Stimulated activated CD4-positive, alpha-beta T cell treated with anti-CD3 and anti-CD28 coated beads, Interleukin-15, amount 100 ng/mL, for 1 hour (primary cell): ENCODE measurements at places on chromosomes 4 and X.

GRCh38 chr4:147794787-147795413 lies 63.0 kb downstream of the ARHGAP10 start:
- DNase-seq = no peak

DNA sequence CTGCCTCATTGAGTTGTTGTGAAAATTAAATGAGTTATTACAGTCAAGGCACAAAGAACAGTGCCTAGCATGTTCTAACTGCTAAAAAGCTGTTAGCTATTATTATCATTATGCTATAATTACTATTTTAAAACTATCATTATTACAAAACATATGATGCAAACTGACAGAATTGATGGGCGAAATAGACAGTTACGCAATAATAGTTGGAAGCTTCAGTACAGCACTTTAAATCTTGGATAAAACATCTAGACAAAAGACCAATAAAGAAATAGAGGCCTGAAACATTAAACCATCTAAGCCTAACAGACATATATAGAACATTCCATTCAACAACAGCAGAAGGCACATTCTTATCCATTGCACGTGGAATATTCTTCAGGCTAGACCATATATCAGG lies 73.0 kb downstream of the TAB3 start:
- no peak for DNase-seq

- DNase-seq = no peak
Measured at GRCh38 chr4:15396157-15396800, 31.6 kb upstream of the C1QTNF7 start.

GRCh38 chrX:137858106-137858505 lies 292.2 kb downstream of the ZIC3 start:
- no peak for DNase-seq

DNA sequence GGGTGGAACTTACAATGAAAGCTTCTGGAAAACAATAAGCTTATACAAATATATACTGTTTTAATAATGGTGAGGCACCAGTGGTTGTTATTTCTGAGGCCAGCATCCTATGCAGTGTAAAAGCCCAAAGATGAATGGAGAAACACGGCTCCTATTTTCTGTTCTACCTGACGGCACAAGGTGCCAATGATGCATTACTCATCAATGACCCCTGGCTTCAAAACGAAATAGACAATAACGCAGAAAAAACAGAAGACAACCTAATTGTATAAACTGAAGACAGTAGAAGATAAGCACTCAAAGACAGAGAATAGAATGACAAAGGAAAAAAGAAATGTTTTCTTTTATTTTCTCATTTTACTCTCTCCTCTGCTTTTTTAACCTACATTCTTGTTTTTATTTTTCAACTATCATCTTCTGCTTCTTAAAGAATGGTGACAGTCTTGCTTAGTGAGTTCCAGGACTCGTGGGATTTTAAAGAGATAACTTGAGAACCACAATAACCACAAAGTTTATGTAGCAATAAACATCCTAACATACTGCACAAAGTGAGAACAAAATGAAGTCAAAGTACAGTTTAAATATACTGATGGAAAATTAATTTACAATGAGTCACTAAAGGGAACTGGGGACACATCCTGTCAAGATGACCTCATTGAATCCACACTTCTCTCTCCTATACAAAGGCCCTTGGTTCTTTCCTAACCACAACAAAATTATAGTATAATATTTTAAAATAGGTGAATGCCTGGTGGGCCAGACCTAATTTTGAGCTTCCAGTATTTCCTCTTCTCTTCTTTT lies 169.8 kb downstream of the BTC start:
- DNase-seq = no peak

- DNase-seq = no peak
Measured at GRCh38 chr4:123415576-123415975, 19.0 kb downstream of the SPRY1 start.

DNA sequence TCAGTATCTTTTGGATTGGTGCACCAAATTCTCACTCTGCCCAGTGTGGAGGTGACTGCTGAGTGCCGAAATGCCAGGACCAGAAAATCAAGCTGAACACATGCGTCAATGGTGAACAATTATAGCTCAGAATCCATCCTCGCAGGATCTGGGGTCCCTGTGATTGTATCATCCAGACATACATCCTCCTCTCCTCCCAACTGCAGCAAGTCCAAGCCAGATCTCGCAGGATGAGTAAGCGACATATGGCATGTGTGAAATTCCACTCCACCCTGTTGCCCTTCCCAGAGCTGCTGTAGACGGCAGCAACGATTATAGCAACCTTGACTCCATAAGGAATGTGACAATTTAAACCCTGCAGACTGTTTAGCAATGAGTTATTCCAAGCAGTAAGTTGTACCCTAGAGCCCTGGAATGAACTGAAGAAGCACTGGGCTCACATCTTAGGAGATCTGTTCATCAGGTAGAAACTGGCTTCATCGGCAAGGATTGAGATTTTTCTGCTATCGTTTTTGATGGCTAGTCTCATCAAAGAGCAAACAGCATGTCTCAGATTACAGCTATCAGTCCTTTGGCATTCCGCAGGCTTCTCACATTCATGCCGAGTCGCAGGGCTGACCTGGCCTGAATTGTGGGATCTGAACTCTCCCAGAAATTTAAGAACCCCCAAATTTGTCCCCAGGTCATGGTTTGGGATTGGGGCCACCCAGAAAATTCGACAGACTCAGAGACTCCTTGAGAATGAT lies 35.5 kb upstream of the SORBS2 start:
- DNase-seq = no peak
